ENCODE measurements at places on chromosomes 1 and 21.

DNA sequence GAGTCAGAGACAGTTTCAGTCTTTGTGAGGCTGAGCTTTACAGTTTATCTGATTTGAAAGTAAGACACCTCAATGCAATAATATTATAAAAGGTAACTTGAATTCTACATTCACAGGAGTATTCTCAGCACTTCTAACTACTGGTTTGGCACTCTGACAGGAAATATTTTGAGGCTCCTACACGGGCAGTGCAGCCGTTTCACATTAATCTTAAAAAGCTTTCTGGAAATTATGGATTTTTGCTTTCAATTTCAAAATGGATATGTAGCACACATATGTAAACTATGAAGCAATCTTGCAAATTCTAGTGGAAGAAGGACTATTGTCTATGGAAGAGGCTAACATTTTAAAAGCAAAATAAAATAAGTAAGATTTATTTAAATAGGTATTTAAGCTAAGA lies 262.9 kb upstream of the SNX7 start:
- DNase-seq = no peak

- no peak for DNase-seq
Measured at GRCh38 chr1:222123111-222123510, 381.2 kb upstream of the DUSP10 start.

GRCh38 chr1:159804924-159805323 lies 2.8 kb downstream of the FCRL6 start:
- no peak for DNase-seq

DNA sequence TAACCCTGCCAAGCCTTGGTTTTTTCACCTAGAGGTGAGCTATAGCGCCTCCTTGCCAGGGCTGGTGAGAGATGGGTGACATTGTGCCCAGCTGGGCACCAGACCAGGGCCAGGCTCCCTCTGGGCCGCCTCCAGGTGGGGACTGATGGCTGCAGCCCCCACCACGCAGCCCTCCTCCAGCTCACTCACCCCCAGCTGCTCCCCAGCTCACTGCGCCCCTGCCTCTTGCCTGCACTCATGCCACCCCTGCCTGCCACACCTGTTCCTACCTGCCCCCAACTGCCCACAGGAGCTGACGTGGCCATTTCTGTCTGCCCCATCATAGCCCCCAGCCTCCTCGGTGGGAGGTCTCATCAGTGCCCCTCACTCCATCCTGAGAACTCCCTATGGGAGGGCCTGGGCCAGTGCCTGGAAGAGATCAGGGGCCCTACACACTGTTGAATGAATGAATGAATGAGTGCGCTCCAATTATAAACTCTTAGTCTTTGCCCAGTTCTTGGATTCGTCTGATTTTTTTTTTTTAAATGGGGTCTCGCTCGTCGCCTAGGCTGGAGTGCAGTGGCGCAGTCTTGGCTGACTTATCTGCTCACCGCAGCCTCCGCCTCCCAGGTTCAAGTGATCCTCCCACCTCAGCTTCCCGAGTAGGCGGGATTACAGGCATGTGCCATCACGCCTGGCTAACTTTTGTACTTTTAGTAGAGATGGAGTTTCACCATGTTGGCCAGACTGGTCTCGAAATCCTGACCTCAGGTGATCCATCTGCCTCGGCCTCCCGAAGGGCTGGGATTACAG lies 26.4 kb upstream of the VPS13D start:
- DNase-seq = no peak

- DNase-seq = no peak
Measured at GRCh38 chr1:55034476-55035133, 4.7 kb upstream of the PCSK9 start.

GRCh38 chr1:117118137-117118536 lies 3.4 kb downstream of the TRIM45 start:
- no peak for DNase-seq

GRCh38 chr1:171188388-171189266 lies 3.5 kb downstream of the FMO2 start:
- no peak for DNase-seq

- DNase-seq = no peak
Measured at GRCh38 chr1:201542309-201543035, 3.5 kb downstream of the NAV1 start.

GRCh38 chr1:12275370-12275769 lies 45.5 kb downstream of the VPS13D start:
- no peak for DNase-seq

DNA sequence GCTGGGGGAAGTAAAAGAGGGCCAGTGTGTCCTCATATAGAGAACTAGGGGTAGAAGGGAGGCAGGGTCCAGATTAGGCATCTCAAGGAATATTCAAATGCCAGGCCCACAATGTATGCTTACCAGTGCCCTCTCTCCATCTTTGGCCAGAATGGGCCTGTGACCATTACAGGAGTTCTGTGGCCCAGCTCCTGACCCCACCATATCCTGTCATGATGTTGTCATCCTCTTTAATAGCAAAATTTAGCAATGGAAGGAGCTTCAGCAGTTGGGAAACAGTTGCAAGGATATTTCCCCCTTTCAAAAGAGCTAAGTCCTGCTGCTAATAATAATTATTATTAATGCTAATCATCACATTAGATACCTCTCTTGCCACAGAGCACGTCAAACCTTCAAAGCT lies 49.3 kb upstream of the JUN start:
- no peak for DNase-seq

DNA sequence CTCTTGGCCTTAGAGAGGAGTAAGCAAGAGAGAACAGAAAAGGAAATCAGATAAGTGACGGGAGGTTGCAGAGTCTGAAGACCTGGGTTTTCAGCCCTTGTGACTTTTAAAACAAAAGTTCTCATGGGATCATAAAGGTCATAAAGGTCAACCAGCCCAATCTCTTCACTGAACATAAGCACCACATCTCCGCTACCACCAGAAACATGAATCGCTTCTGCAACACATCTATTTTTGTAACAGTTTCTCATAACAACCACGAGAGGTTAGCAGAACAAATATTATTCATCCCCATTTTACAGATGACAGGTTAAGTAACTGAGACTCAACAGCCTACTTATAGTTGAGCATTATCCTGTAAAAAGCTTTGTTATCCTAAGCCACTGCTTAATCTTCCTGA lies 5.9 kb downstream of the TRAPPC3 start:
- no peak for DNase-seq

DNA sequence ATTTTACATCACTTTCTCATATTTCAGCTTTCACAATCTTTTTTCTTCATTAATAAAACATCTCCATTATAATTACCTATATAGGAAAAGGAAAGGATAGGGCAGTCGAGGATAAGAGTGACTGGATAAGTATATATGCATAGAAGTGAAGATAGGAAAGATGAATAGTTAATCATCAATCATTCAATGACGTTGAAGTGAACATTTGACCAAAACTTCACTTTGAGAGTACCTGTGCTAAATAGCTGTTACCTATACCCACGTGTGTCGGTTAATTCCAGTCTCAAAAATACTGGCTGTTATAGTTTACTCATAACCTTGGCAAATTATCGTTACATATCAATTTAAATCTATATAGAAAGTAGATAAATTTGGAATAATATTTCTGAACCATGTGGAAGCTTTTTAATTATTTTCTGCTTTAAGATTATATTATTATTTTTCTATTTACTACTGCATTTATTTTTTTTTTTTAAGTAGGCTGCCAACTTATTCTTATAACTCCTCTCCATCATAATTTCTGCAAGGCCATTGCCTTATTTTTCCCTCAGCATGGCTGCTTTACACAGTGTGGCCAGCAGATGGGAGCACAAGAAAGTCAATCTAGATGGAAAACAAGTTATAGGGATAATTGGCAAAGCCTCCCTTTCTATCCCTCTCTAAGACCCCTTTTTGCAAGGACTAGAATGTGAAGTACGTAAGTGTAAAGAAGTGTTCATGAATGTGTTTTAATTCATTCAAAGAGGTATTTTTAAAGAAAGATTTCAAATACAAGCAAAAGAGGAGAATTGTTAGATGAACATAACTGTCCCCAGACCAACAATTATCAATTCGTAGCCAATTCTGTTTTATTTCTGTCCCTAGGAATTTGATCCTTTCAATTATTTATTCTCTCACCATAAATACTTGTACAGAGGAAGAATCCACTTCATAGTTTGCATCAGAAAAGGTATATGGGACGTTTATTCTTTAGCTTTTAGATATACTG lies 290.4 kb downstream of the KCNT2 start:
- no peak for DNase-seq

- DNase-seq = no peak
Measured at GRCh38 chr1:50959303-50959912, 659 bp downstream of the FAF1 start.

- no peak for DNase-seq
Measured at GRCh38 chr21:15333951-15334350, 269.2 kb upstream of the NRIP1 start.

GRCh38 chr1:45848714-45849113 lies 45.3 kb downstream of the MAST2 start:
- DNase-seq = no peak

DNA sequence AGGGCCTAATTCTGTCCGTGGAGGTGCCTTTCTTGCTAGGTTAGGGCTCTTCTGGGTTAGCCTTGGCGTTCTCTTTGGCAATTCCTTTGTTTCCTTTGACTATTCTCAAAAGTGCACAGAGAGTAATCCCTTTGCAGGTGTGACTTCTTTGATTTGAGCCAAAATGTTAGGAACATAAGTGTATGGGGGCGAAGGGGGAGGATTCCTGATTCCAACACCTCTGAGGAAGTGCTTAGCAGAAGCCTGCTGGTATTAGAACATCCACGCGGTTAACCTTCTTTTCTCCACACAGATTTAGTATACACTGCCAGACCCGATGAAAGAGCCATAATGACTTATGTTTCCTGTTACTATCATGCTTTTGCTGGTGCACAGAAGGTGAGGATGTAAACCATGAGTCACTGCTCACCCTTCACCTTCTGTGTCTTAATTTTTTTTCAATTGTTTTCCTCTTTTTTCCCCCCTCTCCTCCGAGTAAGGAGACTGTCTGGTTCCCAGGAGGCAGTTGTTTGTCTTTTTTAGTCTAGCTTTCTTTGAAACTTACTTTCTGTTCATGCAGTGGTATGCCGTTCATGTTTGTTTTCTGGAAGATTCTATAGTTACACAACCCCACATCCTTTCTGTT lies 48.0 kb downstream of the ACTN2 start:
- no peak for DNase-seq

DNA sequence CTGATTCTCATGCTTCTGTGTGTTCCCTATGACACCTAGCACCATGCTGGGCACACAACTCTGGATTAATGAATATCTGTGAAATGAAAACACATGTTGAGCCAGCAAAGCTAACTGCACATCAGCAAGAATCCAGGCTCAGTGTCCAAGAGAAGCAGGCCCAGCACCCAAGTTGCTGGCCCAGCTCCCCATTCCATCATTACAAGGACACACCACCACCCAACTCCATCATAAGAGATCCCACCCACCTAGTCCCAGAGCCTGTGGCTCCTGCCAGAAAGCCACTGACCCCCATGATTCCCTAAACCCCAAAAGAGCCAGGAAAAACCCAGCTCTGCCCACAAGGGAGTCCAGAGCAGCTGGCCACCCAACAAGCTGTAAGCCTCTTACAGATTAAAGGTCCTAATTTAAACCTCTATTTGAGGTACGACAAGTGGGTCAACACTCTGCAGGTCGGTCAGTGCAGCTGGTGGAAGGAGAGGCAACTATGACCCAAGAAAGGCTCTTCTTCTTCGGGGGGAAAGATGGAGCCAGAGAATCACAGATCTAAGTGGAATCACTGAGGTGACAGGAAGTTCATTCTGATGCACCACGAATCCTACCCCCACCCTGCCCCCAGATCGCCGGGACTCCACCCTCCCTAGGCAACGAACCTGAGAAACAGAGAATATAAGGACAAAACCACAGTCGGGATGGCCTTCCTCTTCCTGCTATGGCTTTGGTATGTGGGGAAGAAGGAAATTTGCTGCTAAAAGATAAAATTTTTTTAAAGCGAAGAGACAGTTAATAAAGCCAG lies 58.2 kb downstream of the CD34 start:
- no peak for DNase-seq

GRCh38 chr21:44799646-44800045 lies 2.0 kb downstream of the UBE2G2 start:
- DNase-seq = no peak

DNA sequence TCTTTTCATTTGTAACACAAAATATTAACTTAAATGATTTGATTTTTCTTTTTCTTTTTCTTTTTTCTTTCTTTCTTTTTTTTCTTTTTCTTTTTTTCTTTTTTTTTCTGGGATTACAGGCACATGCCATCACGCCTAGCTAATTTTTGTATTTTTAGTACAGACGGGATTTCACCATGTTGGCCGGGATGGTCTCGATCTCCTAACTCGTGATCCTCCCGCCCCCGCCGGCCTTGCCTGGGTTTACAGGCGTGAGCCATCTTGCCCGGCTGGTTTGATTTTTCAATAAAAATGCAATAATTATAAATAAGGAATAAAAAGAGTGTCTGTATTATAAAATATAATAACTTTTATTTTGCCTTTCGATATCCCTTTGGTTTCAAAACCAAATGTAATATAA lies 146.7 kb upstream of the RGS18 start:
- no peak for DNase-seq

GRCh38 chr1:12184008-12184681 lies 17.4 kb downstream of the TNFRSF1B start:
- DNase-seq = no peak

DNA sequence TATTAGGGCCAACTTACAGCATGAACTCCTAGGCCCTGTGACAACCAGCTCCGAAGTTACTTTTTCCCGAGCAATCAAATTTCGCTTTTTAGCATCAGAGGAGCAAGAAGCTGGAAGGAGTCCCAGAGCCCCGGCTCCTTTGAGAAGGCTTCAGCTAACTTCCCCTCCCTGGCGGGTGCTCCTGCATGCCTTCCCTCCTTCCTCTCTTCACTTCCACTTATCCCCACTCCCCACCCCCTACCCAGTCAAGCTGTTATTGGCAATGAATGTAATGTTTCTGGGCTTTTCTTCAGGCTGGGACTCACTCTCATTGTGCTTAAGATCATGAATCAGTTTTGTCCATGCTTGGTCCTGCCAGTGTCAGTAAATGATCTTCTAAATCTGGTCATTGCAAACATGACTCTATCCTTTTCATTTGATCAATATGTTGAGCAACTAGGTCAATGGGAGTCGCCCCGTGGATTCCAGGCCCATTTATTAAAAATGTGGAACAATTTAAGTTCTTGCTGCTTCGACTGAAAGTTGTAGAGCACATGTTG lies 94.5 kb upstream of the TSPAN2 start:
- DNase-seq = no peak

GRCh38 chr1:226061068-226061840 lies 1.3 kb upstream of the H3-3A start:
- DNase-seq = no peak

DNA sequence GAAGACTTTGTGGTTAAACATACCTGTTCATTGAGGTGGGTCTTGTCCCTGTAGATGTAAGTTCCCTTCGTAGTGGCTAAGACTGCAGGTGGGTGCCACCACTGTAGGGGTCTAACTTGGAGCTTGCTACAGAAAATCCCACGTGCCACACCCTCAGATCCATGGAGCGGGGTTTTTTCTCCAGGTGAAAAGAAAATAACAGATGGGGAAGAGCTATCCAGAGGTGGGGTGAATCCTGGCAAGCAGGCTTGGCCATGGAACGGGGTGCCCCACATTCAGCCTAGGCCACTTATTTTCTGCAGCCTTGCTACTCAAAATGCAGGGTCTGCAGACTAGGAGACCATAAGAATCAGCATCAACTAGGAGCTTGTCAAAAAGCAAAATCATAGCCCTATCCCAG lies 24.0 kb downstream of the EXOC8 start:
- no peak for DNase-seq

GRCh38 chr1:114173680-114174079 lies 20.0 kb upstream of the SYT6 start:
- DNase-seq = no peak

GRCh38 chr1:58841455-58841854 lies 57.6 kb upstream of the JUN start:
- DNase-seq = no peak

- DNase-seq = no peak
Measured at GRCh38 chr21:45267390-45267760, 20.3 kb downstream of the POFUT2 start.
